ENCODE measurements at places on chromosomes 11 and 22. TPM values are rescaled to one million over a fixed set of nuclear protein-coding genes. Genes with fewer than 3 reads are reported as not detected.

DEFB131B gene
- total RNA-seq, result not detected

OR51E2 gene
- not detected for total RNA-seq

GLYAT gene
- not detected for total RNA-seq

MEI1 gene
- total RNA-seq, result 0.50 TPM

TECTA gene
- total RNA-seq, result not detected

RIC3 gene
- total RNA-seq, result 1.4 TPM

RNH1 gene
- 100 TPM for total RNA-seq

BACE1 gene
- 6.6 TPM for total RNA-seq

BRSK2 gene
- 4.2 TPM for total RNA-seq

GRCh38 chr11:109731451-109731850 is 309.5 kb downstream of the C11orf87 start:
- DNase-seq, result no peak

DNA sequence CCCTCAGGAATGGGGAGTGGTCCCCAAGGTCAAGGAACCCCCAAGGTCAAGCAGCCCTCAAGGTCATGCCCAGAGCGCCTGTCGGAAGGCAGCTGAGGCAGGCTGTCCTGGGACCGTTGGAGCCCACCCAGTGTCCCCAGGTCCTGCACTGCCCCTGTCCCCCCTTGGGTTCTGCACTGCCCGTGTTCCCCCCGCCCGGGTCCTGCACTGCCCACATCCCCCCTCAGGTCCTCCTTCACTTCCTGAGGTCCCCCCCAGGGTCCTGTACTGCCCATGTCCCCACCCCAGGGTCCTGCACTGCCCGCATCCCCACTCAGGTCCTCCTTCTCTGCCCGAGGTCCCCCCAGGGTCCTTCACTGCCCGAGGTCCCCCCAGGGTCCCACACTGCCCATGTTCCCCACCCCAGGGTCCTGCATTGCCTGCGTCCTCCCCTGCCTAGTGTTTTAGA is 1073.0 kb downstream of the BRD1 start:
- no peak for DNase-seq

DNA sequence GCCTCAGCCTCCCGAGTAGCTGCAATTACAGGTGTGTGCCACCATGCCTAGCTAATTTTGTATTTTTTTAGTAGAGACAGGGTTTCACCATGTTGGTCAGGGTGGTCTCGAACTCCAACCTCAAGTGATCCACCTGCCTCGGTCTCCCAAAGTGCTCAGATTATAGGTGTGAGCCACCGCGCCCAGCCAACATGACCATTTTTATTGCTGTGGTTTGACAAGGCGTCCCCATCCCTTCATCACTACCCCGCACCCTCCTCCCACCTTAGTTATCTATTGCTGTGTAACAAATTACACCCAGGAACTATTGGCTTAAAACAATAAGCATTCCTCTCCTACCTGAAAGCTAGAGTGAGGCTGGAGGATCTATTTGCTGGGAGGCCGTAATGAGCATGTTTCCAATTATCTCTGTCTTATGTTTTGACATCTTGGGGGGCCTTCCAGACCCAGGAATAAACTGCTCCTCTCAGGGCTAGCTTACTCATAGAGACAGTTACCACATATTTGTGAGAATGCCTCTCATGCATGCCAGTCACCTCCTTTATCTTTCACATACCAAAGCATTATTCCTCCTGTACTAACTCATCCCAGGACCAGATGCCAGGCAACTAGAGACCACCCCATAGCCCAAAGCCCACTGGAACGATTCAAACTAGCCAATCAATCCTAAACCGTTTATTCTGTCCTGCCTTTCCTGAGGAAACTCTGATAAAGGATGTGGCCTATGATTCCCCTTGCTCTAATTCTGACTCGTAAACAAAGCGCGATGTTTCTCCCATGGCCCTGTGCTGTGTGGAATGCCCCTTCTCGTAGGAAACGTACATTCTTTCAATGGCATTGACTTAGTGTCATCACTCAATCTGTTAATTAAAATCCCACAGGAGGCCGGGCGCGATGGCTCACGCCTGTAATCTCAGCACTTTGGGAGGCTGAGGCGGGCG is 19.4 kb downstream of the SNU13 start:
- peak; percentile 18 for DNase-seq

GRCh38 chr11:115065830-115066664 is 387.7 kb downstream of the NXPE2 start:
- DNase-seq, result no peak

- no peak for DNase-seq
Measured at GRCh38 chr11:70124321-70125000, 46.3 kb downstream of the ANO1 start.

- no peak for DNase-seq
Measured at GRCh38 chr22:37907036-37907954, 1.2 kb downstream of the MICALL1 start.

- DNase-seq, result no peak
Measured at GRCh38 chr22:17827466-17827865, 53.2 kb upstream of the BID start.

- no peak for DNase-seq
Measured at GRCh38 chr11:70741085-70741484, 342.8 kb downstream of the CTTN start.

GRCh38 chr22:25876871-25877270 is 134.9 kb downstream of the MYO18B start:
- no peak for DNase-seq

- DNase-seq, result no peak
Measured at GRCh38 chr11:95924414-95924760, 480 bp upstream of the MTMR2 start.

- DNase-seq, result no peak
Measured at GRCh38 chr11:104098132-104098531, 61.7 kb downstream of the DDI1 start.

DNA sequence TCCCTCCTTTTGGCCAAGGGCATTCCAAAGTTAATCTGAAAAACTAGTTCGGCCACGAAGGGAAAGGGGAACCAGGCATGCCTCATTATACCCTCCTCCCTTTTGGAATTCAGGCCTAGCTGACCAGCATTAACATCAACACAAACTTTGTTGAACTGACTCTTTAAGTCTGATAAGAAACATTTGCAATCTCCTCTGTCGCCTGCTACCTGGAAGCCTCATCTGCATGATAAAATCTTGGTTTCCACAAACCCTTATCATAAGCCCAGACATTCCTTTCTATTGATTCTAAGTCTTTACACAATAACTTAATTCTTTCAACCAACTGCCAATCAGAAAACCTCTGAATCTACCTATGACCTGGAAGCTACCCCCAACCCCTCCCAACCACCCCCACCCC is 11.4 kb downstream of the POGLUT3 start:
- no peak for DNase-seq

- no peak for DNase-seq
Measured at GRCh38 chr11:1510928-1511327, 24.3 kb upstream of the MOB2 start.

- no peak for DNase-seq
Measured at GRCh38 chr11:69480547-69481392, 693 bp upstream of the LINC01488 start.

DNA sequence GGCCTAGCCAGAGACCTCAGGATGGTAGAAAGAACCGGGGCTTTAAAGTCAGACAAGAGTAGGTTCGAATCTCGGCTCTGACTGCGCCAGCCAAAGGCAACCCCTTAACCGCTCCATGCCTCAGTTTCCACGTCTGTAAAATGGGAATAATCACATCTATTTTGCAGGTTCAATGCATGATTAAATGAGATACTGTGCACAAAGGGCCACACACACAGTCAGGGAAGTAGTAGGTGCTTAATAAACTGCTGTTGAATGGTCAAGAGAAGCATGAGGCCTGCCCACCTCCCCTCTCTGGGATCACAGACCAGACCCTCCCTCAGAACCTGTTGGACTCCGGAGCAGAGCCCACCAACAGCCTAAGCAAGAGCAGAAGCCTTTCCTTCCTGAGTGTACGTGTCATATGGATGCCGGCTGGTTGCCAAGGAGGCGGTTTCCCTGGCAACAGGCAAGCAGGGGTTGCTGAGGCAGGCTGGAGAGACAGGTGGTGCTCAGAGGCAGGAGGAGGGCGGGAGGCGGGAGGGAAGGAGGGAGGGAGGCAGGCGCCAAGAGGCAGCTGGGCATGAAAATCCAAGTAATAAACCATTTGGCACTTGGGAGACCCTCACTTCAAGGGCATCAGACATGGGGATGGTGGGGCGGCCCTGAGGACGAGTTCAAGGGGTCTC is 43.9 kb downstream of the NFAM1 start:
- no peak for DNase-seq

- DNase-seq, result no peak
Measured at GRCh38 chr11:32039149-32039548, 51.7 kb upstream of the RCN1 start.

GRCh38 chr22:25235547-25236290 is 16.3 kb downstream of the CRYBB2 start:
- DNase-seq, result peak; percentile 80

DNA sequence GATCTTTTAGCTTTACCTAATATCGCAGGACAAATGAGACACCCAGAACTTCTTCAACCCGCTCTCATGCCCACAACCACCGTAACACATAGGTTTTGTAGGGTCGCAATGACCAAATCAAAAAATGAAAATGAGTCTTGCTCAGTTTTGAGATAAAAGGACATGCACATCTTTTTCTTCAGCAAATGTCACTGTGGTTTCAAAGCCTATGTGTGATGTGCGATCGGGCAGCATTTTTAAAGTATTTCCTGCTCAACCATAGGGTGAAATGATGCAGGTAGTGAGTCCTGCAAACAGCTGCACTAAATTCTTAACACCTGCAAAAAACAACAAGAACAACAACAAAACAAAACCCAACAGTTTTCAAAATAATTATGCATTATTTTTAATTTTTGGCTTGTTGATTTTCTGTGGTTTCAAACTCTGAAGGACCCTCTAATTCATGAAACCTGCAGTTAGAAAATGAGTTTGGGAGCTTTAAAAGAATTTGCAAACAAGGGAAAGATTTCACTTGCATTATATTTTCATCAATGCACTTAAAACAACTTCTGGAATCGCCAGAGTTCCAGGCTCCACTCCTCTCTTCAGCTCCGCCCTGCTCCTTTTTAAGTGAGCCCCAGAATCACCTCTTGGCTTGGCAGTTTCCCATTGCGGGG is 79.4 kb downstream of the PRR5L start:
- no peak for DNase-seq

DNA sequence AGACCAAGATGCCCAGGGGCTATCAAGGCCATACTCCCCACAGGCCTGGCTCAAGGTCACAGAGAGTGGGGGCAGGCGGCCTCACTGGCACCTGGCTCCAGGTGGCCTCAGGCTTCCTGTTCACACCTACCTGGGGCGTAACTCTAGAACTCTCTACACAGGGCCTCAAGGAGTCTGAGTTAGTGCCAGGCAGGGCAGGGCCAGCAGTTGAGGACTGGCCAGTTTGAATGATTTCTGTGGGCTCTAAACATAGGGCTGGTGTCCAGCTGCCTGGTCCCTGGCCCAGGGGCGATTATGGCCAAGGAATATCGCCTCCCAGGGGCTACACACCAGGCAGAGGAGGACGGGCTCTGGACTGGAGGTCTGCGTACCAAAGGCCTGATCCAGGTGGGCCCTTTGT is 79.2 kb downstream of the WNT7B start:
- no peak for DNase-seq

- no peak for DNase-seq
Measured at GRCh38 chr11:101113540-101113939, 16.1 kb downstream of the PGR start.

GRCh38 chr22:25566898-25567235 is 2.4 kb downstream of the GRK3 start:
- no peak for DNase-seq

- DNase-seq, result no peak
Measured at GRCh38 chr11:35380603-35381002, 38.8 kb downstream of the SLC1A2 start.
